ENCODE measurements at places on chromosomes 1 and 21. TPM values are rescaled to one million over a fixed set of nuclear protein-coding genes. Genes with fewer than 3 reads are reported as not detected.

DNA sequence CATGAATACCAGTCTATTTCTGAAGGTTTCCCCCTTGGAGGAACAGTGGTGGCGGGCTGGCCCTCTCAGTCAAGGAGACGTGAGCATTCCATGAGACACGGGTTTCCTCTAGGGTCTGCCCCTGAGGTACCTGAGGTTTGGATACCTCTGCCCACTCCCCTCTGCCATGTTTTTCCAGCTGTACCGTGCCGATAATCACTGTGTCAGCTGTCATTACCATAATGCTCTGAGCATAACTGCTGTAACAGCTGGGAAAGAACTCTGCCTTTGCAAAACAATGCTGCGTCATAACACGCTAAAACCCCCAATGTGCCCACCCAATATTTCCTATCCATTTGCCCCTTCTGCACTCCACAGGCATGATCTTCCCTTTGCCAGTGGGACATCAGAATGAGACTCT lies 425.1 kb downstream of the KIF26B start:
- no peaks in the 10 kb centered on the region for H3K36me3 ChIP-seq
- H3K27ac ChIP-seq: no peak overlapping the region
- no peaks in the 10 kb centered on the region for H3K4me1 ChIP-seq
- no peak for DNase-seq
- H3K4me3 ChIP-seq: no peak overlapping the region
- H3K27me3 ChIP-seq: peaks cover 14% of the 10 kb centered on the region

- H3K27me3 ChIP-seq: no peaks in the 10 kb centered on the region
- H3K4me3 ChIP-seq: peak overlapping the region; percentile 41
- DNase-seq: peak; percentile 91
- no peak overlapping the region for H3K27ac ChIP-seq
Measured at GRCh38 chr1:168439456-168440375, 104.1 kb downstream of the XCL2 start.

Gene STUM
- not detected for total RNA-seq

DNA sequence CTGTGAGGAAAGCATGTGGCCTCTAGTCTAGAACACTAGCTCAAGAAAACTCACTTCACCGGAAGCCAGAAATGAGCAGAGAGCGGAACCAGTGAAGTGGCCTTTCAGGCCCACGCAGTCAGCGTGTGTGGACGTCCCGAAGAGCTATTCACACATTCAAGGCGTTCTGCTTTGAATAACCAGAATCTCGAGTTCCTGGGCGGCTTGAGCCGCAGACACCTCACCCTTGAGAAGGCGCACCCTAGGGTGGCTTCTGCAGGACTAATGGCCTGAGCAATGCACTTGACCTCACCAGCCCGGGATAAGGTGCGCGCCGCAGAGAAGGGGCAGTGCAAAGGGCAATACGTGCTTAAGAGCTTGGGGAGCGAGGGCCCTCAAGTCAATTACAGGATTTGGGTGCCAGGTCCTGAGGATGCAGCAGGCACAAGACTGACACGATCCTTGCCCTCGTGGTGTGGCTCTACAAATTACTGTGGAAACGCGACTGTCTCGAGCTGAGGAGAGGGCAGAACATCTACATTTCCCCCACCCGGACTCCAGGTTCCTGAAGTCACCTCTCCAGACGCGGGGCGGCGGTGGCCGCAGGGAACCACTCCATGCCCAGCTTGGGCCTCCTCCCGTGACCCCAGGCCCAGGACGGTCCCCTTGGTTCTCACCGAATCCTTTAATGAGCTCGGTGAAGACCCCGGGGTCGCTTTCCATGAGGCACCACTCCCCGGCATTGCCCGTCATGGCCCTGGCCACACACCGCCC lies 455 bp downstream of the UCHL5 start:
- H3K27ac ChIP-seq: peak overlapping the region; percentile 97
- H3K27me3 ChIP-seq: no peaks in the 10 kb centered on the region
- H3K4me1 ChIP-seq: peaks cover 57% of the 10 kb centered on the region
- H3K36me3 ChIP-seq: peaks cover 16% of the 10 kb centered on the region
- H3K4me3 ChIP-seq: peak overlapping the region; percentile 94

DNA sequence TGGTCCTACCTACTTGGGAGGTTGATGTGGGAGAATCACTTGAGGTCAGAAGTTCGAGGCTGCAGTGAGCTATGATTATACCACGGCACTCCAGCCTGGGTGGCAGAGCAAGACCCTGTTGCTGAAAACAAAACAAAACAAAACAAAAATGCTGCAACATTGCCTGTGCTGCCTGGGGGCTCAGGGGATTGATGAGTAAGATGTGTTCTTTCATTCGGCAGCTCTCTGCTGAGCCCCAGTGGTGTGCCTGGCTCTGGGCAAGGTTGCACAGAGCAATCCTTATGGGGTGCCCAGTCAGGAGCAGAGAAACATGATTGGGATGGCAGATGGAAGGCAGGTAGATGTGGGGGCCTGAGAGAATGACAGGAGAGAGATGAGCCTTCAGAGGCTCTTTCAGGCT lies 28.6 kb upstream of the KDM4A start:
- no peaks in the 10 kb centered on the region for H3K4me1 ChIP-seq
- H3K4me3 ChIP-seq: no peak overlapping the region
- DNase-seq: no peak
- no peak overlapping the region for H3K27ac ChIP-seq
- H3K27me3 ChIP-seq: no peaks in the 10 kb centered on the region

DNA sequence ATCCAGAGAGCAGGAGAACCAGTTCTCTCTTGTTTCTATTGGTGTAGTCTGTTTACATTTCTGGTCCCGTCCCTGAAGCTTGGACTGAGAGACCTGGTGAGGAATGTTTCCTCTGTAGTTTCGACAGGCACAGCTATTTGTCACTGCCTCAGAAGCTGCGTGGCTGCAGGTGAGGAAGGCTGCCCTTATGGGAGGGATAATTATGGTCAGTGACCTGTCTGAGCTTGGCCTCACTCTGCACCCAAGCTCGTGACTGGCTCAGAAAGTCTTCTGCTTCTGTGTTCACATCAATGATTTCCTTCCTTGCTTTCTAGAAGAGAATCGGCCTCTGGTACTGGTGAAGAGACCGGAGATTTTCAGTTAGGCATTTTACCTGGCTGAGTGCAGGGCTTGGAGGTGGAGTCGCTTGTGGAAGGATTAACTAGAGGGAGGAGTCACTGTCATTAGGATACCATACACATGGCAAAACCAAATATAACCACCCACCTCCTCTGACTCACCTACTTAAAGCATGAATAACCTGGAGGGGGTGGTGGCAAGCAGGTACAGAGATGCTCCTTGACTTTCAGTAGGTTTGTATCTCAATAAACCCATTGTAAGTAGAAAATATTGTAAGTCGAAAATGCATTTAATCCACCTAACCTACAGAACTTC lies 19.9 kb upstream of the WDR26 start:
- no peak overlapping the region for H3K27ac ChIP-seq
- no peak overlapping the region for H3K4me3 ChIP-seq
- no peaks in the 10 kb centered on the region for H3K27me3 ChIP-seq
- peaks cover 17% of the 10 kb centered on the region for H3K4me1 ChIP-seq

Gene HJV
- not detected for total RNA-seq

- H3K27ac ChIP-seq: no peak overlapping the region
- peaks cover 90% of the 10 kb centered on the region for H3K4me1 ChIP-seq
- peaks cover 10% of the 10 kb centered on the region for H3K36me3 ChIP-seq
- no peak overlapping the region for H3K4me3 ChIP-seq
Measured at GRCh38 chr1:160653620-160654016, 6.8 kb upstream of the SLAMF1 start.

DNA sequence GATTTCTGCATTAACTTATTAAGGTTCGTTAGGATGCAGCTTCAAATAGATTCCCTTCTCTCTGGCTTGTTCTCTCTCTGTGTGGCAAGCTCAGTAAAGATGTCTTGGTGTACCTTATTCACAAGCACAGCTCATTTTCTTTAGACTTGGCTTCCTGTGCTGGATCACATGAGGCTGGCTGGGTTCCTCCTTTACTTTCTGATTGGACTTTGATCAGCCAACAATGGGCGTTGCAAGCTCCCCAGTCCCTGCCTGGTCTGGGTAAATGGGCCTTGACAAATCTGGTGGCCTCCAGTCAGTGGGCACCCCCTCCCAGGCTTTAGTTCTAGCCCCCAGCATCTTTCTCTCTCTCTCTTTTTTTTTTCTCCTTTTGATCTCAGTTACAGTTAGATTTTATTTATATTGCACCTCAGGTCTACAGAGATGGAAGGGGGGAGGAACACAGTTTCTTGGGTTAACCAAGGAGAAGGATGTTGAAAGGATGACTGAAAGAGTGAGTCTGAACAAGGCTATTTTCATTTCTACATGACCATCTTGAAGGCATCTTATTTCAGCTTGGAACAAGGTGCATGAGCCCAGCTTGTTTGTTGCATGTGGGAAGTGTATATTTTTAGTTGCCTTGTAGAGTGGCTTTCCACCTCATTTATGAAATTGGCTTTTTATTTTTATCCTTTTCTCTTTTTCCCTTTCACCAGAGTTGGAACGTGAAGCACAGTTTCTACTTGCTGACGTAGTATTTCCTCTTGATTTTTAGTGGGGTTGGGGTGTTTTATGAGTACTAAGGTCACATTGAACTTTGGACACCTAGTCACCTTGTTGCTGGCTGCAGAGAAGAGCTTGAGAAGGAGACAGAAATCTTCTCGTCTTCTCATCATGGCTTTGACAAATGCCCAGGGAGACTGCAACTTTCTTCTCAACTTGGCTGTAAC lies 77.1 kb downstream of the PBX1 start:
- H3K4me1 ChIP-seq: no peaks in the 10 kb centered on the region
- no peaks in the 10 kb centered on the region for H3K36me3 ChIP-seq
- DNase-seq: no peak
- H3K4me3 ChIP-seq: no peak overlapping the region
- no peak overlapping the region for H3K27ac ChIP-seq

DNA sequence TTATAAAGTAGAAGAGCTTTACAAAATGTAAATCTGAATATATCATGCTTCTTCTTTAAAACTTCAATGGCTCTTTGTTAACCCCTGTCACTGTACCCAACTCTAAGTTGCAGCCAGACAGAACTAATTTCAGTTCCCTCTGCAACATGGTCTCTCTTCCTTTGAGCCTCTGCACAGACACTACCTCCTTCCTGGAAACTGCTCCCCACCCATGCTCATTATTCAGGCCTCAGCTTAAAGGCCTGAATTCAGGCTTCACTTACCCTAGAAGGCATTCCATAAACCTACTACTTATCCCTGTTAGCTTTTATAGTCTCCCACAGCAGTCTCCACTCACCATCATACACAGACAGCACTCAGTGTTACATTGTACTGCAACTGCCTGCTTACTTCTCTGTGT lies 2.6 kb upstream of the EEIG2 start:
- H3K36me3 ChIP-seq: no peaks in the 10 kb centered on the region
- no peak for DNase-seq
- peaks cover 20% of the 10 kb centered on the region for H3K4me1 ChIP-seq
- no peak overlapping the region for H3K27ac ChIP-seq
- no peak overlapping the region for H3K4me3 ChIP-seq

Gene DEPDC1
- 18.3 TPM for total RNA-seq

DNA sequence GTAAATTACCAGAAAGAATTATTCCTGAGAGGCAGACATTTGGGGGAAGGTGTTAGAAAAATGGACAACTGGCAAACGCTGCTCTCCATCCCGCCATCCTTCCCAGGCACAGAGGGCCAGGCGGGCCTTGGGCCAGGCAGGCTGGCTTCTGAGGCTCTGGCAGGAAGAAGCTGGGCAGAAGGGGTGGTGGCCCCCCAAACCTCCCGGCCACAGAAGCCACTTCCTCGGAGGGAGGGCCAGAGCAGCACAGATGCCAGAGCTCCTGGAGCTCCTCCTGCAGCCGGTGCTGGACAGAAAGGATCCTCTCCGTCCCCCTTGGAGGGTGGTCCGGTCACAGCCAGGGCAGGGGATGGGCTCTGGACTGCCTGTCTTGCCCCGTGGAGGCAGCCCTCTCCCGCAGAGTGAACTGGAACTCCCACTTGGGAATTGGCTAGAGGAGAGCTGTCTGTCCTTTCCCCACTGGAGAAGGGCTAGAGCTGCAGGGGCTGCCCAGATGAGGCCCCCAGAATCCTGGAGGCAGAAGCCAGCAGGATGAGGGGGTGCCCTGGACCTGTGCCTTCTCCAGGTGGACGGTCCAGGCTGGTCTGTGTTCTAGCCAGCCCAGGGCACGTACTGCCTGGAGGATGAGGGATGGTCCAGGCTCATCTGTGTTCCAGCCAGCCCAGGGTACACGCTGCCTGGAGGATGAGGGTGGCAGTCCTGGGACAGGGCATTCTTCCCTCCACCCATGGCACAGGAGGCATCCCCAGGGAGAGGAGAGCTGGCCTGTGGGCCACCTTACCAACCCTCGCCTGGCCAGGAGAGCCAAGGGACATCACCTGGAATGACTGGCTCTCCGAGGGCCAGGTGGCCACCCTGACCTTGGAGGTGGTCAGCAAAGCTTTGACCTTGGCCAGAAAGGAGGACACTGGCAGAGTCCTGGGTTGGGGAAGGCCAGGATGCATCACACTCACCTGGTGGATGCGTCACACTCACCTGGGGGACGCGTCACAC lies 47.4 kb upstream of the ACTRT2 start:
- H3K4me3 ChIP-seq: no peak overlapping the region
- no peaks in the 10 kb centered on the region for H3K36me3 ChIP-seq
- no peaks in the 10 kb centered on the region for H3K4me1 ChIP-seq
- DNase-seq: no peak

- no peak for DNase-seq
- peaks cover 70% of the 10 kb centered on the region for H3K36me3 ChIP-seq
- peak overlapping the region; percentile 5 for H3K27ac ChIP-seq
- H3K4me3 ChIP-seq: no peak overlapping the region
- H3K4me1 ChIP-seq: peaks cover 36% of the 10 kb centered on the region
- no peaks in the 10 kb centered on the region for H3K27me3 ChIP-seq
Measured at GRCh38 chr1:159054427-159054826, 22.1 kb downstream of the AIM2 start.

GRCh38 chr1:186577633-186578032 lies 102.6 kb downstream of the PTGS2 start:
- peaks cover 2% of the 10 kb centered on the region for H3K27me3 ChIP-seq
- no peak overlapping the region for H3K27ac ChIP-seq
- H3K4me3 ChIP-seq: no peak overlapping the region
- peaks cover 7% of the 10 kb centered on the region for H3K4me1 ChIP-seq
- no peak for DNase-seq

- peaks cover 10% of the 10 kb centered on the region for H3K4me1 ChIP-seq
- no peak overlapping the region for H3K27ac ChIP-seq
- H3K4me3 ChIP-seq: no peak overlapping the region
- DNase-seq: no peak
- H3K36me3 ChIP-seq: no peaks in the 10 kb centered on the region
Measured at GRCh38 chr1:89347296-89347695, 16.6 kb upstream of the GBP6 start.

DNA sequence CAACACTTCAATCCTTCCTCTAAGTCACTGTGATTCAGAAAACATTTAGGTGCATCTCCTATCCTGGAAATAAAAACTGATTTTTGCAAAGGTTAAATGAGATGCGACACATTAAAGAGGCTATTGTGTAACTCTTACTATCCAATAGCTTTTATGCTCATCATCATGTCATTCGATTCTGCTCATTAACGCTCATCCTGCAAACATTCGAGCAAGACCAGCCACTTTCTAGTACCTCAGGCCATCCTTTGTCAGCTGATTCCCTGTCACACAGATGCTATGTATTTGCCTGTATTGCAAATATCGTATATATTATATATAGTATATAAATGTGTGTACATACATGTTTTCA lies 131.6 kb downstream of the TLR5 start:
- no peak overlapping the region for H3K27ac ChIP-seq
- no peaks in the 10 kb centered on the region for H3K4me1 ChIP-seq
- H3K27me3 ChIP-seq: peaks cover 9% of the 10 kb centered on the region
- H3K36me3 ChIP-seq: no peaks in the 10 kb centered on the region

GRCh38 chr1:36134505-36135329 lies 9.7 kb upstream of the COL8A2 start:
- no peak overlapping the region for H3K4me3 ChIP-seq
- DNase-seq: peak; percentile 57
- peaks cover 2% of the 10 kb centered on the region for H3K4me1 ChIP-seq
- H3K27me3 ChIP-seq: no peaks in the 10 kb centered on the region
- H3K36me3 ChIP-seq: no peaks in the 10 kb centered on the region

- DNase-seq: no peak
- no peak overlapping the region for H3K4me3 ChIP-seq
Measured at GRCh38 chr1:172154551-172154950, 265.9 kb upstream of the C1orf105 start.

Gene RPTN
- not detected for total RNA-seq
